ENCODE measurements at places on chromosomes 13 and 19.

- no peak for DNase-seq
Measured at GRCh38 chr19:19098703-19099632, 35.2 kb downstream of the SLC25A42 start.

- DNase-seq = no peak
Measured at GRCh38 chr13:54841682-54842081, 1813.1 kb downstream of the OLFM4 start.

GRCh38 chr13:85379433-85379832 lies 419.8 kb downstream of the SLITRK6 start:
- DNase-seq = no peak

GRCh38 chr13:112066624-112067004 lies 335 bp upstream of the SOX1 start:
- DNase-seq = peak; percentile 19

DNA sequence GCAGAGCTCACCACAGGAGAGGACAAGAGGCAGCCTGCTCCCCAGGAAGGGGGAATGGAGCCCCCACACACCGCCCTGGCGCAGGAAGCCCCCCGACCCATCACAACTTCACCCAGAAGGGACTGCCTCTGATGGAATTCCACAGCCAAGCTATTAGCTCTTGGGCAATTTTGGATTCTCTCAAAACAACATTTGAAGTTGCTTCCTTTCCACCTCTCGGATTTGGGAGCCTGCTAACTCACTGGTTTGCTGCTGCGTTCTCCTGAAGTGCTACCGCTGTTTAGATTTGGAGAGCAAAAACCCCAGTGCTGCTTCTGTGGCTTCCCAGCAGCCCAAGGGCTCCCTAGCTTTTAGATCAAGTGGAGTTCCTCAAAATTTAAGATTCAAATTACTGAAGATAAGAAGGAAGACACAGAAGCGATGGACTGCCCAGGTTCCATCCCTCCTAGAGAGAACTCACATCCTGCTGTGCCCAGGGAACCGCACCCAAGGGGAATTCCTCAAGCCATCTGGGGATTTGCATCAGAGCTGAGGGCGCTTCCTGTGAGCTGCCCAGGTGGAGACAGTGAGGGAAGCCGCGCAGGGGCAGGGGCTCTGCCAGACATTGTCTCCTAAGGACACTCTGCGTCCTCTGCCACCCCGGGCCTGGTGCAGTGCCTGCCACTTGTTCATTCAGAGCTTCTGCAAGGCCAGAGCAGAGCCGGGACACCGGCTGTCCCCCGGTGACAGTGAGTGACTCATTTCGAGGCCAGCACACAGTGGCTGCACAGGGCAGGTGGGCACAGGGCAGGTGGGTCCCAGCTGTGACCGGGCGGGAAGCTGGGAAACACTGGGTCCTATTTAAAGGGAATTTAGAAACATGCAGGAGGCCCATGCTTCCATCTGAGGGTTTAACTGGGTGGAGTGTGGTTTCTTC lies 45.5 kb downstream of the COL4A1 start:
- DNase-seq = no peak

GRCh38 chr19:30076751-30077670 lies 135.0 kb downstream of the URI1 start:
- DNase-seq = no peak

DNA sequence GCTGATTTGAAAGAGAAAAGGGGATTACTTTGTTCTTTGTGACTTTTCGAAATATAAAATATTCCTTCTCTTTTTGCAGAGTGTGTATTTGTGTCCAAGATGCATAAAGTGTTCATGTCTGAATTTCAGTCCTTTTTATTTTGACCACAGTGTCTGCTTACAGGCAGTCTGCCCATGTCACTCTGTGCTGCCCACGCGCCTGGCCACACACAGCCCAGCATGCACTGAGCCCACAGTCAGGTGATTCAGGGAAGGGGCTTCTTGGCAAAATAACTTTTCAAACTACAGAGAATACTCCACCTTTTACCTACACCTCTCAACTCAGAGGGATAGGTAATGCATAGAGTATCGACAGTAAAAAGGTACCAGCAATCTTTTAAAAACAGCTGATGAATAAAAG lies 142.5 kb upstream of the TRPC4 start:
- DNase-seq = no peak

DNA sequence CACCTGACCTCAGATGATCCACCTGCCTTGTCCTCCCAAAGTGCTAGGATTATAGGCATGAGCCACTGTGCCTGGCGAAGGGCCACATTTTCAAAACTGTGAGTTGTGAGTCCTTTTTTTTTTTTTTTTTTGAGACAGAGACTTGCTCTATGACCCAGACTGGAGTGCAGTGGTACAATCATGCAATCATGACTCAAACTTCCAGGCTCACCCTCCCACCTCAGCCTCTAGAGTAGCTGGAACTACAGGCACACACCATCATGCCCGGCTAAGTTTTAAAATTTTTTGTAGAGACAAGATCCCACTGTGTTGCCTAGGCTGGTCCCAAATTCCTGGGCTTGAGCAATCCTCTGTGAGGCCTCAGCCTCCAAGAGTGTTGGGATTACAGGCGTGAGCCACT lies 3.8 kb upstream of the MYPOP start:
- DNase-seq = no peak

DNA sequence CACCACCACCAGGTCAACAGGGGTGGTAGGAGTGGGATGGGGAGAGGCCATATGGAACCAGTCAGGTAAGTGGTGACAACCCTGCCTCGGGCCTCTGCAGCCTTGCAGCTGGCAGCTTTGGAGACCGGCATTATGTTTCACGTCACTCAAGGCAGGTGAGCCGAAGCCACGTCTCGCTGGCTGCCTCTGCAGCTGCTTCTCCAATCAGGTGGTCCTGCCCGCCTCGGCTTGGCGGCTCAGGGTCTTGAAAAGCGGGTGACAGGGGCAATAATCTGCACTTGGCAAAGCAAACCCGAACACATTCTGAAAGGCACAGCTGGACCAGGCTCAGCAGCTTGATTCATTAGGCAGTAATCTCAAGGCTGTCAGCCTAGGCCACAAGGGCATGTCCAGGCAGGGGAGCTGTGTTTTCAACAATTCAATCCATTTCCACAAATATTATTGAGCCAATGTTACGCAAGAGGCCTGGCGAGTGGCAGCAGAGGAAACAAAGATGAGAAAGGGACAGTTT lies 77.4 kb upstream of the PCDH8 start:
- DNase-seq = no peak

- no peak for DNase-seq
Measured at GRCh38 chr13:80572923-80573316, 232.0 kb upstream of the SPRY2 start.

DNA sequence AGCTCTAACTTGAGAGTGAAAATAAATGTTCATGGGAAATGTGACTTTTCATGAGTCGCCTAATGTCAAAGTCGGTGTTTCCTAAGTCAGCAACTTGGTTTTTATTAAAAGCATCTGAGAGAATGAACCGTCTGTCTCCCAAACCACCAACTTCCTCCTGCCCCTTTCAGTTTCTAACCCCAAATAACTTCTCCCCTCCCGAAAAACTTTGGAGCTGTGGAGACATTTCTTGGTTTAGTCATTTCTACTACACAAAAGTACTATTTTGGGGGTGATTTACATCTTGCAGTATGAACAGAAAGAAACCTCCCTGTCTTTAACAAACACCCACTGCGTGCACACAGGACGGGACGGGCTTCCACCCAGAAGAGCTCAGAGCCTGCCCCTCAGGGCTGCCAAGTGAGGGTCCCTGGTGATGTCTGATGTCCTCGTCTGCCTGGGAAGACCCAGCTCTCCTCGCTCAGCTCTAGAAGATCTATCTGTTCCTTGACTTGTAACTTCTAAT lies 65.0 kb downstream of the RASA3 start:
- DNase-seq = no peak

DNA sequence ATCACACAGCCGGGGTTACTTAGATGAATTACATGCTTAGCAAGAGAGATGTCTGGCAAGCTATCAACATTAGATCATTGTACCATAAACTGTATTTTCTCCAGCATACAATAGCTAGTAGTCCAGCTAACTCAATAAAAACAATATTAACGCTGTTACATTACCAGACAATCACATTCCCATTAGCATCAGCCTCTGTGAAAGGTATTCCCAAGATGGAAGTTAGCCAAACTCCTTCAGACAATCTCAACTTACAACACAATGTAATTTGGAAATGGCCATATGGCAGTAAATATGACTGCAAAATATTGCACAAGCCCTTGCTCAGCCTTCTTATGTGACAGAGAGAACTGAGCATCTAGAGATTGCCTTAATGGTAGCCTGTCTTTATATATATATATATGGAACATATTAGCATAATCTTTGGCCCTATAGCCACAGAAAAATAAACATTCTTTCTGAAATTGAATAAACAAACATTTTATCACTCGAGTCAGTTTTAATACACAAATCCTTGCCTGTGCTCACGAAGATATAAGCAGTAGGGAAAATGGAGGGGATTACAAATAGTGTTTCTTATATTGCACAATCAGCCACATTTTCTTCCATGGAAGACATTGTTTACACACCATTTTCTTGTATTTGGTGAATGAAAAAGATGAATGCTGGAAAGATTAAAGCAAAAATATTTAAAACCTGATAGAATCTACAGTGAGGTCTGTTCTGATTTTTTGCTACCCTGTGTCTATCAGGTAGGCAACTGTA lies 1060.5 kb downstream of the DIAPH3 start:
- DNase-seq = no peak

DNA sequence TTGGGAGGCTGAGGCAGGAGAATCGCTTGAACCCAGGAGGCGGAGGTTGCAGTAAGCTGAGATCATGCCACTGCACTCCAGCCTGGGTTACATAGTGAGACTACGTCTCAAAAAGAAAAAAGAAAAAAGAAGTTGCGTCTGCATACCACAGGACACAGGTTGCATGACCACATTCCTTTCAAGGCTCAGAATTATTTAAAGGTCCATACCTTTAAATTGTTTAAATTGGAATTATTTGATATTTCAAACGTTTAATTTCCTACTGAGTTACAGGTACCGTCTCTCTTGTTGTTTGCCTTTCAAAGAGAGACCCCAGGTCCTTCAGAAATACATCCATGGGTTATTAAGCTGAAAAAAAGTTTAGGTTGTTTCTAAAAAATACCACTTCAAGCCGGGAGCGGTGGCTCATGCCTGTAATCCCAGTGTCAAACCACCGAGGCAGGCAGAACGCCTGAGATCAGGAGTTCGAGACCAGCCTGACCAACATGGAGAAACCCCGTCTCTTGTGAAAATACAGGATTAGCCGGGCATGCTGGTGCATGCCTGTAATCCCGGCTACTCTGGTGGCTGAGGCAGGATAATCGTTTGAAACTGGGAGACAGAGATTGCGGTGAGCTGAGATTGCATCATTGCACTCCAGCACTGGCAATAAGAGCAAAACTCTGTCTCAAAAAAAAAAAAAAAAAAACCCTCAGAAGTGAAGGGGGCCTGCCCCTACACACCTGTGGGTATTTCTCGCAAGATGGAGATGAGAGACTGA lies 18.6 kb downstream of the ZNF816 start:
- DNase-seq = no peak

- no peak for DNase-seq
Measured at GRCh38 chr19:18504886-18505610, 16.8 kb downstream of the ELL start.

DNA sequence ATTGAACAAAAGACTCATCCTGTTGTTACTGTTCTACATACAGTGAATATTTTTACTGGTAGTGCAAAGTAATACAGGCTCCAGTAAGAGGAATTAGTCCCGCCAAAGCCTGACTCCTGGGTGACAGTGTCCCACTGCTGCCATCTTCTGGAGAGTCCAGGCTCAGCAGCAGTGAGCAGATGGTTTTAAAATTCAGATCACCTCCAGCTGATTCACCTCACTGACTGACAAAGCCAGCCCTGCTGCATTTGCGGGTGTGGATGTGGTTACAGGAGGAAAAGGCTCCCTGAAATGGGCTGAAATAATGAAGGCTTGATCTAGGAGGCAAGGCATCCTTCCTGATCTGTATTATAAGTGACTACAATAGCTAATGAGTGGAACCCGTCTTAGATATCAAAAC lies 18.3 kb downstream of the PABPC3 start:
- DNase-seq = peak; percentile 4

DNA sequence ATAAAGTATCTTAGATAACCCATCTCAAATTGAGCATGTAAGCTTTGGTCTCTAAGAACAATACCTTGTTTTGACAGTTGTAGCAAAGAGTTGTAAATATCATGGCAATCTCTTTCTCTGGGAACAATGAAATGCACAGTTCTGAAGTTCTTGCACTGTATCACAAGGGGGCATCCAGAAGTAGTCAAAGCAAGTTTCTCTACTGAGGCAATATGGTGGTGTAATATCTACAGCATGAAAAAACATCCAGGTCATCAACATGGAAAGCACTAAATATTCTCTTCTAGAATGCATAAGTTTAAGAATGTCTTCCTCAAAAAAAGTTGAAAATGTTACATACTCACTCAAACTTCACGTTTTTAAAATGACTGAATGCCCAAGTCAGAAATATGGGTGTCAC lies 19.6 kb downstream of the MTMR6 start:
- DNase-seq = no peak

DNA sequence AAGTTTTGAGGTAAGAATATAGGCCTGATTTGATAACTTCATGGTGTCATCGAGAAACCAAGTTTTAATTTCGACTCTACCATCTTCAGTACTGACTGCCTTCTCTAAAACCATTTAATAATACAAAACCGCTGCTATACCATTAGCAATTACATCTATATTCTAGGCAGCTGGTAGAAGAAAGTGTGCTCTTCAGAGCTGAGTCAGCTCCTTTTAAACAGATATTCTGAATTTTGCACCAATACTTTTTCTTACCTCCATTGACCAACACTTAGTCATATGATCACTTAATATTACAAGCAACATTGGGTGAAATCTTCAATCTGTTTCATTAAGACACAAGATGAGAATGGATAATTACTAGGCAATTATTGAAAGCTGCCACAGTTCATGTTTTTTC lies 1667.8 kb downstream of the PCDH9 start:
- DNase-seq = no peak

GRCh38 chr19:1410136-1410786 lies 2.9 kb downstream of the DAZAP1 start:
- no peak for DNase-seq

- DNase-seq = no peak
Measured at GRCh38 chr19:23913931-23914330, 755 bp upstream of the ZNF726 start.

DNA sequence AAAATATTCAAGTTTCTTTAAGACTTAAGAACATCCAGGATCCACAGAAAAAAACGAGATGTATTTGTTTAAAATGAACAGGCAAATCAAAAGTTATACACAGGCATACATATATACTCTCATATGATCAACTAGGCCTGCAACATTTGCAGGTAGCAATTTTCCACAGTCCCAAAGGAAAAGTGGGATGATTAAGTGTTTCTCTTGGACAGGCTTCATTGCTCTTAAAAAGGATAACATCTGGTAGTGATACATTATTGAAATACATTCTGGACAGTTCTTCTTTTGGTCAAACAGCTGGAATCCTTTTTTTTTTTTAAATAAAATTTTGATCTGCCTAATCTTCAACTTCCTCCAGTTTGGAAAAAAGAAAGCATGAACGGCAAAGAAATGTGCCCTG lies 114.8 kb upstream of the TDRD3 start:
- DNase-seq = no peak

GRCh38 chr13:44507639-44508038 lies 68.5 kb downstream of the TSC22D1 start:
- no peak for DNase-seq

- no peak for DNase-seq
Measured at GRCh38 chr19:11437955-11438354, 2.5 kb downstream of the PRKCSH start.

GRCh38 chr13:34066344-34066743 lies 248.4 kb downstream of the RFC3 start:
- no peak for DNase-seq

Measured in stimulated activated CD8-positive, alpha-beta memory T cell treated with anti-CD3 and anti-CD28 coated beads, Interleukin-2, amount 100 ng/mL, for 1 hour (primary cell).